ENCODE measurements at places on chromosomes 7 and 10.

GRCh38 chr7:143286522-143286890 lies 1.6 kb upstream of the CASP2 start:
- DNase-seq: no peak

GRCh38 chr10:7547829-7548228 lies 118.9 kb downstream of the ITIH5 start:
- DNase-seq: no peak

- DNase-seq: no peak
Observed at GRCh38 chr10:126439942-126440341, 51.7 kb upstream of the ADAM12 start.

- DNase-seq: peak; percentile 32
Observed at GRCh38 chr10:48551861-48552591, 52.8 kb downstream of the ARHGAP22 start.

GRCh38 chr10:987620-987869 lies 689 bp upstream of the GTPBP4 start:
- DNase-seq: no peak

DNA sequence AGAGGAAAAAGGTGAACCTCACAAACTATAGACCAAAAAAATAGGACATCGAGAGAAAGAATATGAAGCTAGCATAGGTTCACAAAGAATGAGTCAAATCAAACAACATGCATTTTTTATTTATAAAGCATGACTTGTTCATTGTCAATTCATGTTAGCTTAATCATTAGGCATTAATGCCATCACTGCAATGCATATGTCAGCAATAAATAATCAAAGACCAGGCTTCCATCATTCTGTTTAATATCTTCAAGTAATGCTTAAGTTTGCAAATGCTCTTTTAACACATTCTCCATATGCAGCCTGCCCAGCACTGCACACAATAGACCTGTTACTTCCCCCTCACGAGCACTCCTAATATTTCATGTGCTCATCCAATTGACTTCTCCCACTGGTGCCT lies 8.9 kb upstream of the MAGI2 start:
- DNase-seq: no peak

- no peak for DNase-seq
Observed at GRCh38 chr7:156554488-156554887, 86.1 kb upstream of the RNF32 start.

DNA sequence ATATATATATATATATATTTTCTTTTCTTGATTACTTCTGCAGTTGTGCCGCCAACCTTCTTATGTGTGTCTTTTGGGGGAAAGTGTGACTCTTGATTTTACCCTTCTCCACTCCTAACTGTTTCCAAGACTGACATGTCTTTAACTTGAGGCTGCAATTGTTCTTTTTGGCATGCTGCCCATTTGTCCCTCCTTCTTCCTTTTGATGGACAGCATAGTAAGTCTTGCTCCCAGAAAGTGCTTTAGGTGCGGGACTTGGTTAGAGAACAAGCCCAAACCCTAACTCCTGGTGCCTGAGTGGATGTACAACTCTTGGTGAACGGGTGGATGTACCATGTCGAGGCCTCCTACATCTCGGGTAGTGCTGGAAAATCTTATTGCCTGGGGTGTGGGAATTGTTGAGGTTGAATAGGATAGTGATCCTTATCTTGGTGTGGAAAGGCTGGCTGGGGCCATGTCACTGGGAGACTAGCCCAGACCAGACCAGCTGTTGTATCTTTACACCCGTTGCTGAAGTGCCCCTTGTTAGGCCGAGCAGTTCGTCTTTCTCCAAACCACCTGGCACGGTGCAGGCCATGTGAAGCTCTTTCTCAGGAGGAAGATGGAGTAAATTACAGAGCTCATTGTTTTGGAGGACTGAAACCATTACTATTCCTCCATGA lies 16.3 kb downstream of the TCF7L2 start:
- no peak for DNase-seq

GRCh38 chr10:21020545-21020944 lies 123.4 kb upstream of the NEBL start:
- DNase-seq: peak; percentile 53

GRCh38 chr7:91310830-91311460 lies 46.7 kb downstream of the FZD1 start:
- no peak for DNase-seq

DNA sequence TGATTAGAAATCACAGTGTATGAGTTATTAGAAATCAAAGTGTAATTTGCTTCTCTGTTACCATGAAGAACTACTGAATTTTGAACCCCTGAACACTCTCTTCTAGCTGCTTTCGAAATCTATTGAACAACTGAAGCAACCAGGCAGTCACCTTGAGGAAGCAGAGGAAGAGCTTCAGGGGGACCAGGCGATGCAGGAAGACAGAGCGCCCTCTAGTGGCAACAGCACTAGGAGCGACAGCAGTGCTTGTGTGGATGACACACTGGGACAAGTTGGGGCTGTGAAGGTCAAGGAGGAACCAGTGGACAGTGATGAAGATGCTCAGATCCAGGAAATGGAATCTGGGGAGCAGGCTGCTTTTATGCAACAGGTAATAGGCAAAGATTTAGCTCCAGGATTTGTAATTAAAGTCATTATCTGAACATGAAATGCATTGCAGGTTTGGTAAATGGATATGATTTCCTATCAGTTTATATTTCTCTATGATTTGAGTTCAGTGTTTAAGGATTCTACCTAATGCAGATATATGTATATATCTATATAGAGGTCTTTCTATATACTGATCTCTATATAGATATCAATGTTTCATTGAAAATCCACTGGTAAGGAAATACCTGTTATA lies 170.7 kb downstream of the HDAC9 start:
- DNase-seq: peak; percentile 67

- DNase-seq: no peak
Observed at GRCh38 chr7:76261329-76261728, 41.1 kb upstream of the HSPB1 start.

DNA sequence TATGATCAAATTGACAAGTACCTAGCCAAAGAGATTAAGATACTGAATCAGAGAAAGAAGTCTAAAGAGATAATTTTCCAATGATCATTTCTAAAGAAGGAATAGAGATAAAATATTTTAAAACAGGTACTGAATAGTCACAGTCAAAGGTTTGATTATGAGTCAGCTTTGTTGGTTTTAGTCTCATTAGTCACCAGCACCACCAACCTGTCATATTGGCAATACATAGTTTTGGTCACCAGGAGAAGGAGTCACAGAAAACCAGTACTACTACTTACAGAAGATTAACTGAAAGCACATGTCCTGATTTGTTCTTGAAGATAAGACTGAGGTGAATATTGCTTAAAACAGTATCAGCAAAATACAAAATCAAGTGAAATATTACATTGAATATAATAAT lies 34.6 kb downstream of the ZEB1 start:
- DNase-seq: peak; percentile 26

- DNase-seq: no peak
Observed at GRCh38 chr7:145543242-145543641, 573.4 kb upstream of the CNTNAP2 start.

DNA sequence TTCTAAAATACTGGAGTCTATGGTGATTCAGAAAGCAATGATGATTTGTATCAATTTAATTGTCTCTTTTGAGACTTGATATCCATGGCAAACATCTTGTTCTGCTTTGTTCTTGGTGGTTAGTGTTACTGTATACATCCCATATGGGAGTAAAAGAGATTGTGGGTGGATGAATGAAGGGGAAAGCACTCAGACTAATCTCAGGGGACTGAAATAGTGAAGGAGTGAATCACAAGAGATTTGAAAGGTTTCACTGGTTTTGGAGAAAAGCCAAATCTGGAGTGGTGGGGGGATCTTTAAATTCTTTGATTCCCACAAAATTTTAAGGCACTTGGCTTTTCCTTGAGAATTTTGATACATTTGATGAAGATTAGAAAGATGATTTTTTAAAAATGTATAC lies 369.4 kb downstream of the INHBA start:
- no peak for DNase-seq

- no peak for DNase-seq
Observed at GRCh38 chr7:110373416-110373815, 717.5 kb upstream of the LRRN3 start.

- DNase-seq: no peak
Observed at GRCh38 chr7:155505422-155505793, 41.0 kb downstream of the CNPY1 start.

- peak; percentile 50 for DNase-seq
Observed at GRCh38 chr7:37371755-37372154, 76.9 kb downstream of the ELMO1 start.

DNA sequence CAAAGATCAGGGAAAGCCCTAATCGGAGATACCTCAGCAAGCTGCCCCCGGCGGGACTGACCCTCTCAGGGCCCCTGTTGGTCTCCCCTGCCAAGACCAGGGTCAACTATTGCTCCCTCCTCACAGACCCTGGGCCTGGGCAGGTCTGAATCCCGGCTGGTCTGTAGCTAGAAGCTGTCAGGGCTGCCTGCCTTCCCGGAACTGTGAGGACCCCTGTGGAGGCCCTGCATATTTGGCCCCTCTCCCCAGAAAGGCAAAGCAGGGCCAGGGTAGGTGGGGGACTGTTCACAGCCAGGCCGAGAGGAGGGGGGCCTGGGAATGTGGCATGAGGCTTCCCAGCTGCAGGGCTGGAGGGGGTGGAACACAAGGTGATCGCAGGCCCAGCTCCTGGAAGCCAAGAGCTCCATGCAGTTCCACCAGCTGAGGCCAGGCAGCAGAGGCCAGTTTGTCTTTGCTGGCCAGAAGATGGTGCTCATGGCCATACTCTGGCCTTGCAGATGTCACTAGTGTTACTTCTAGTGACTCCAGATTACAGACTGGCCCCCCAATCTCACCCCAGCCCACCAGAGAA lies 24.1 kb downstream of the TBATA start:
- DNase-seq: no peak

DNA sequence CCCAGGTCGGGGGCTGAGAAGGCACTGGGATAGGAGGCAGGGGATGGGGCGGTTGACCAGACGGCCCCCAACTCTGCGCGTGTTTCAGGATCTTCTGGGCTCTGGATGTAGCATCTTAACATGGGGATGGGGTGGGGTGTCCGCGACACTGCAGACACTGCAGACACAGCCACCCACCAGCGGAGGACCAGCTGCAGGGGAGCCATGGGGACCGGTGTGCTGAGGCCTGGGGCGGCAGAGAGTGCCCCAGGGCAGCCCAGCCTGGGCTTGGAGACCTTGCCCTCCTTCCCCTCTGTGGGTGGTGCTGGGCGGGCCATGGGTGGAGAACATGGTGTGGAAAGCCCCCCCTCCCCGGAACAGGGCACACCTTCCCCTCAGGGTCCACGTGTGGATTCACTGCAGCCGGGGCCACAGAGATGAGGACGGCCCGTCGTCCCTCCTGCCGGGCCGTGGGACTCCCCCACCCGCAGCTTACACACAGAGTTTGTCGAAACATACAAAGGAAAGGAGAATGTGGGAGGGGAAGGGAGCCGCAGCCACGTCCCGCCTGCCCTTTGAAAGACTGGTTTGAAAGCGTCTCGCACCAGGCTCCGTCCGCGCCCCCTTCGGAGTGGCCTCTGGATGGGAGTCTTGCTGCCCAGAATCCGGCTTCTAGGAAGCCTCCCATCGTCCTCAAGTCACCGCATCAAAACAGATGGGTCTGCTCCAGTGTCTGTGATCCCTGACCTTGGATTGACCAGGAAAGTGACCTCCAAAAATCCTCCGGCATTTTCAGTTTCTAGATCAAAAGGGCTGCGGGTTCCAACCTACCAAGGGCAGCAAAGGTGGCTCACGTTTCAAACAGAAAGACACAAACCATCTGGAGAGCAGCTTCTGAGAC lies 91.5 kb upstream of the TCERG1L start:
- no peak for DNase-seq

DNA sequence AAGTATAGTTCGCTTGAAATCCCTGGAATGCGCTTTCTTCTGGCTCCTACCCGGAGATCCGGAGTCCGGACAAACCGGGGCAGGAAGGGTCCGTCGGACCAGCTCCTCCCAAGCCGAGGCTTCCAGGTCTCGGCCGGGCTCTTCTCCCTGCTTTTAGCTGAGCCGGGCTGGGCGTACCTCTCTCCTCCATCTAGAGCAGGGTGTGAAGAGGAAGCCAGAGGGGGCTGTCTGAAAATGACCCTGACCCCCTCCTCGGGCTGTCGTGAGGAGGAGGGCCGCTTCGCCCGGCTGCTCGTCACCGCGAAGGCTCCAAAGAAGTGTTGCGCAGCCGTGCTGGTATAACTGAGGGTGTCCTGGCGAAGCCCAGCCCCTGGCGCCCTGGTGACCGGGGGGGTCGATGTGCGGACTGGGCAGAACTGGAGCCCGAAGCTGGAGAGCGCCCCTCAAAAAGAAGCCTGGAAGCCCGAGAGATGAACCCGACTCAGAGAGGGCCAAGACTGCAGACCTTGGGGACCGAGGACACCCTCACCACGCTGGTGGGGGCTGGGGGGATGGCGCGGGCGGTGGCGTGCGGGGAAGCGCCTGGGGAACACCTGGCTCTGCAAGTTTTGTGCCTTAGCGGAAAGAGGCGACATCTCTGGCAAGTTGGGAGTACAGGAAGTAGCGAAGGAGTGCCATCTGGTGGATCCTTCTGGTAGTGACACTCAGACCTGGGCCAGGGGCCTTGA lies 5.7 kb downstream of the KAZALD1 start:
- peak; percentile 88 for DNase-seq

DNA sequence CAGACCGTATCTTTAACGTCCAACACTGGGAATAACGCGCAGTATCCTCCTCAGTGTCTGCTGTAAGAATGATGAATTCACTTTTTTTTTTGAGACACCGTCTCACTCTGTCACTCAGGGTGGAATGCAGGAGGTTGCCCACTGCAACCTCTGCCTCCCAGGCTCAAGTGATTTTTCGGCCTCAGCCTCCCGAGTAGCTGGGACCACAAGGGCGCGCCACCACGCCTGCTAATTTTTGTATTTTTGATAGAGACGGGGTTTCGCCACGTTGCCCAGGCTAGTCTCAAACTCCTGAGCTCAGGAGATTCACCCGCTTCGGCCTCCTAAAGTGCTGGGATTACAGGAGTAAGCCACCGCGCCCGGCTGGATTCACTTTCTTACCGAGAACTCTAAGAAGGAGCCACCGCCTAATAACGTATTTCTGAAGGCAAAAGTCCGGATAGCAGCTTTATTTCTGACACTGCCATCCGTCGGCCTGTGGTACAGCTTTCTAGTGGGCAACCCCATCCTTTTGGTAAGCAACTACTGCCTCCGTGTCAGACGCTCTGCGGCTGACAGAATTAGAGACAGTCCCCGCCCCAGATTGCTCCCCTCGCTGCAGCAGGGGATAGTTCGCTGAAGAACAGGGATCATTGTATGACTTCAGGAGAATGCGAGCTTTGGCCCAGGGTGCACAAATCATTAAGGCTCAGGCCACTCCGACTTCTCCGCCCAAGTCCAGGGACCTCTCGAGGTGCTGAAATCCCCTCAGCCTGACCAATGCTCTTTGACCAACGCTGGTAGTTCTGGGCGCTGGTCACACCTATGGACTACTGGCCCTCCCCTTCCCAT lies 662 bp downstream of the POLR3A start:
- peak; percentile 34 for DNase-seq

DNA sequence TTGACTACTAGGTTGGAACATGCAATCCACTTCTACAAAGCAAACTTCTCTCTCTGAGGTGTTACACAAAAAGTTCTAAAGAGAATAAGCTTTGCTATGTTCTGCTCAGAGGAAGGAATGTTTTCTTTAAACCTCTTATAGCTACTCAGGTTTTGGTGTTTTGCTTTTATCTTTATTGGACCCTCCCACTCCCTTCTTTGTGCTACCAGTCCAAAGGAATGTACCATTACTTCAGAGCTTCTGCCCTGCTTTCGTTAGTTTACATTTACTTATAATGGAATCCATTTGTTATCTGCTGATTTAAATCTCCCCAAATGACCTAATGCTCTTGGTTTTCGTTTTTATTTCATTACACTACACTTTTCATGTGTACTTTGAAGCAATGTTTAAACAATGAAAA lies 154.9 kb downstream of the ATE1 start:
- no peak for DNase-seq

GRCh38 chr10:34940436-34940835 lies 125.3 kb upstream of the PARD3 start:
- DNase-seq: no peak

- no peak for DNase-seq
Observed at GRCh38 chr7:147279514-147279913, 1162.9 kb downstream of the CNTNAP2 start.
